HAP-1 (cell line): ENCODE measurements at places on chromosomes 6 and 20.
A peak's percentile ranks its signal among the peaks of the same experiment; 100 is the strongest.

GRCh38 chr6:6694368-6694780 is 105.9 kb downstream of the LY86 start:
- DNase-seq = peak; percentile 32

- DNase-seq = no peak
Measured at GRCh38 chr6:76814496-76815458, 648.5 kb downstream of the HTR1B start.

GRCh38 chr6:1399085-1399780 is 9.9 kb downstream of the FOXF2 start:
- no peak for DNase-seq

- DNase-seq = no peak
Measured at GRCh38 chr20:7332169-7332568, 564.7 kb downstream of the BMP2 start.

DNA sequence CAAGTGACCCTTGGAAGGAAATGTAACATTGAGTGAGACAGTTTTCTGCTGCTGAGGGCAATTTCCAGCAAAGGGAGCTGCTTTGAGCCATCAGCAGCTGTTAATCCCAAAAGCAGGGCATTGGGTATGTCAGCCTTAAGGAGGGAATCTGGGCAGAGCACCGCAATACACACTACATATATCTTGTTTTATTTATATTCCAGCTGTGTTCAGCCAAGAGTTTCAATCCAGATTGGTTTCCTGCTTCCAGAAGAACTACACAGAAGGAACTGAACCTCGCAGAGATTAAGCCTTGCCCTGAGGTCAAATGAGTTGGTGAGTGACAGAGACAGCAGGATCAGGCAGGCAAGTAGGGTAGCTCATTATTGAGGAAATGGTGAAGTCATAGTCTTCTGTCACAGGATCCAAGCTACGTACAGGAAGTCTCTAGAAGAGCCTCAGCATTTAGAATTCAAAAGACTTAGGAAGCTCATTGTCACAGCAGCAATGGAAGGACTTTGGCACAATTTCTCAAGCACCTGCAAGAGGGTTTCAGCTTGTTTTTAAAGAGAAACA is 109.9 kb upstream of the HEY2 start:
- DNase-seq = no peak

DNA sequence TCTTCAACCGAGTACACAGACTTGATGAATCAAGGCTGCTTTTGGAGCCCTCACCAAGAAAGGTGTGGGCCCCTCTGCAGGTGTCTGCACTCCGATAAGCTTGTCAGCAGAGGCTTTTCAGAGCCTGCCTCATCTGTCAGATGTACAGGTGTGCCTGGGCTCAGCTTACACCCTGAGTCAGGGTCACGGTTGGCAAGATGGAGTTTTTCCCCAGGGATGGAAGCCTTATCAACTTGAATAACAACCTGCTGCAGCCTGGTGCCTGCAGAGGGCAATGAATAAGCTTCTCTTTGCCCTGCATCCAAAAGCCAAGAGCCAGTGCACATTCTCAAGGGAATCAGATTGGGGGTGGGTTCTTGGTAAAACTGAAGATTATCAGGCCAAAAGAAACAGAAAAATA is 427.1 kb downstream of the CD83 start:
- DNase-seq = no peak

DNA sequence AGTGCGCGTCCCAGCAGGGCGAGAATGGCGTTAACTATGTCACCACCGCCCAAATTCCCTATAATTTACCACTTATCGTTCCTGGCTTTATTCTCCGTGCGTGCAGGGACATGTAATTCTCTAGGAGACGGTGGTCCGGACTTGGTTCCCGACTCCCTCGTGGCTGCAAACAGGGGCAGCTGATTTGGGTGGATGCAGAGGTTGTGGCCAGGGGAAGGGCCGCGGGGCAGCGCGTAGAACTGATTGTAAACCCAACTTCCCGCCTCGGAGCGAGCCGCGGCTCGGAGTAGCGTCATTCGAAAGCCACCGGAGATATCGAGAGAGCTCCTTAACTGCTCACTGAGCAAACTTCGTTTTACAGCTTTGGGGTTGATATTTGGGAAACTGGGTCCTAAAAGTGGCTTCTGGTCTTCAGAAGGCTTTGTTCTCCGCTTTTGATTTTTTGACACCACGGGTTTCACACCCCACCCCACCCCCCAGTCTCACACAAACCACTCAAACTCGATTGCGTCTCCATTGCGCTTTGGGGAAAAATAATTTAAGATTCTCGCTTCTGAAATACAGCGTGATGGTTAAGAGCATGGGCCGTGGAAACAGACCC is 17.5 kb upstream of the ZSCAN9 start:
- DNase-seq = peak; percentile 35

- no peak for DNase-seq
Measured at GRCh38 chr6:4591218-4591617, 185.0 kb upstream of the CDYL start.

DNA sequence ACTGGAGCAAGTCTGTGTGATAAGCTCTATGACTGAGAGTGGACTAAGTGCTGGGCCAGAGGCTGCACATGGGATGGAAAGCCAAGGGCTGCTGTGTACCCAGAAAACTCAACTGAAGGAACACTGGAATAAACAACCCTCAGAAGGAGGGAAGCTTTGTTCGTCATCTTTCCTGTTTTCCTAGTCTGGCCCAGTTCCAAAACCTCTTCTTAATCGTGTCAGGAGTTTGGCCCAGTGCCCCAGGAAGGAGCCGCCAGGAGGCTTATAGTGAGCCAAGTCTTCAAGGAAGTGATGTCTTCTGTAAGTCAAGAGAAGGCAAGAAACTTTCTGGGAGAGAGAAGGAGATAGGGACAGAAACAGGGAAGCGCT is 23.3 kb upstream of the TOP1 start:
- DNase-seq = no peak

GRCh38 chr6:83517500-83517899 is 5.2 kb downstream of the PRSS35 start:
- no peak for DNase-seq

DNA sequence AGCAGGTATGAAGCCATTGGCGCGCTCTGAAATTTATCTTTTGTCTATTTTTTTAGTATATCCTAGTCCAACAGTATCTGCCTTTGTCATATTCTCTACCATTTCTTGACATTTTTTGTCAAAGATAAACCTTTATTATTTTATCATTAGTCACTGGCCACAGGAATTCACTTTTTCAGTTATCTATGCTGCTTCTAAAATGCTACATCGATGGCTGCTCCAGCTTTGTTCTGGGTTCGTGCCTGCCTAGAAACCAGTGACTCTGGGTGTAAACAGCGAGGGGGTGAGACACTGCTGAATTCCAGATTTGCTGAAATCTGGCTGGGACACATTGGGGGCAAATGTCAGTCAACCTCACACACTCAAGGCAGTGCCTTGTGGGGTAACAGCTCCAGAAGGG is 193.4 kb downstream of the CDC5L start:
- no peak for DNase-seq

DNA sequence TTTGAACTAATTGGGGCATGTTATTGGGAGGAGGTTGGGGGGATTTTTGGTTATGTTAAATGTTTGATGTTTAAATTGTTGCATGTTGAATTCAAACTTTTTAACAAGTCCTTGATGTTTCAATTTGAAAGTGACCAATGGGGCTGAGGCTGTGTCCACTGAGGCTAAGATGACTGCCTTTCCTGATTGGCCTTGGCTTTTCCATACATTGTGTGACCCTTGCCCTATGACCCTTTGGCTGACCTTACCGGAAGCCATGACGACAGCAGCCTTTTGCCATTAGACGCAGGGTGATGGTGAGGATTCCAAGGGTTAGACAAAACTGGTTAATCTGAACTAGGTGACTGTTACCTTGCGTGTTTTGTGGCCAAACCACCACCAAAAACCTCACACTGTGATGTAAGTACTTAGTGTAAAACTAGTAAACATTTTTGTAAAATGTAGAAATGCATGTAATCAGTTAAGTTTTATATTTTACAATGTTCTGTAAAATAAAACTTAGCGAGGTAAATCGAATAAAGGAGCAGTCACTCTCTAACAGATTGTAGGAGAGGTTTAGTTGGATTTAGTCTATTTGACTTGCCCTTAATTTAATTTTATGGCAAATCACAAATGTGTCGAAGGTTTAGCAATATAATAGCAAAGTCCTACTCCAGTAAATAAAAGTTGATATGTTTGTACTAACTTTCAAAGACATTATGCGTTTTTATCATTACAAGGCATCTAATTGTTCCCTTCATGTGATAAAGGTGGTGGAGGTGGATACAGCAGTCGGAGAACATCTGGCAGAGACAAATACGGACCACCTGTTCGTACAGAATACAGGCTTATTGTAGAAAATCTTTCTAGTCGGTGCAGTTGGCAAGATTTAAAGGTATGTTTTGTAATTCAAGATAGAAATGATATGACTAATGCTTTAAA is 1.6 kb downstream of the SRSF6 start:
- no peak for DNase-seq

GRCh38 chr6:108556866-108557493 is 3.7 kb upstream of the FOXO3 start:
- DNase-seq = no peak

- no peak for DNase-seq
Measured at GRCh38 chr20:35307666-35308653, 15.7 kb upstream of the FAM83C start.

- DNase-seq = no peak
Measured at GRCh38 chr6:21887231-21888185, 294.0 kb downstream of the SOX4 start.
